ENCODE measurements at places on chromosomes 7 and 10.

- DNase-seq = no peak
Measured at GRCh38 chr7:158765020-158765419, 60.4 kb upstream of the NCAPG2 start.

- no peak for DNase-seq
Measured at GRCh38 chr7:132200141-132200540, 376.1 kb downstream of the PLXNA4 start.

- DNase-seq = no peak
Measured at GRCh38 chr10:104501864-104502579, 139.1 kb upstream of the SORCS3 start.

- no peak for DNase-seq
Measured at GRCh38 chr7:85765698-85766298, 578.9 kb upstream of the SEMA3D start.

DNA sequence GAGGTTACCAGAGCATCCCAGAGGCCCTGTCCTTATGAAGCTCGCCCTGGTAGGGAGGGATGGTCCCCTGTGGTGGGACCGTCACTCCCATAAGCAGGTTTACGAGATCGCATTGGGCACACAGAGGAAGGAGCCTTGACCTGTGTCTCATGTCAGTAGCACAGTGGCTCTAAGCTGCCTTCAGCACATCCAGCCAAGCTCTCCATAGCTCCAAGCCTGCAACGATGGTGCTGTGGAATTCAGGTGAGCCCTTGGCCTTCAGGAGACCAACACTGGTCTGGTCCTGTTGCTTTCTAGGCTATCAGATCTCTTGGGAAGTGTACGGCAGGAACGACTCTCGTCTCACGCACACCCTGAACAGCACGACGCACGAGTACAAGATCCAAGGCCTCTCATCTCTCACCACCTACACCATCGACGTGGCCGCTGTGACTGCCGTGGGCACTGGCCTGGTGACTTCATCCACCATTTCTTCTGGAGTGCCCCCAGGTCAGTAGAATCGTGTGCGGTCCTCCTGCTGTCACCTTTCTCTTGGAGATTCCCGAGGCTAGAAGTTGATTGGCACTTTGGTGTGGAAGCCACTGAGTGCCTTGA is 605.3 kb upstream of the FOXK1 start:
- DNase-seq = no peak

- DNase-seq = no peak
Measured at GRCh38 chr10:80468806-80469421, 14.8 kb downstream of the TSPAN14 start.

GRCh38 chr10:14674376-14675050 is 100.2 kb downstream of the FAM107B start:
- no peak for DNase-seq

GRCh38 chr10:109978481-109978880 is 29.3 kb upstream of the ADD3 start:
- DNase-seq = no peak

DNA sequence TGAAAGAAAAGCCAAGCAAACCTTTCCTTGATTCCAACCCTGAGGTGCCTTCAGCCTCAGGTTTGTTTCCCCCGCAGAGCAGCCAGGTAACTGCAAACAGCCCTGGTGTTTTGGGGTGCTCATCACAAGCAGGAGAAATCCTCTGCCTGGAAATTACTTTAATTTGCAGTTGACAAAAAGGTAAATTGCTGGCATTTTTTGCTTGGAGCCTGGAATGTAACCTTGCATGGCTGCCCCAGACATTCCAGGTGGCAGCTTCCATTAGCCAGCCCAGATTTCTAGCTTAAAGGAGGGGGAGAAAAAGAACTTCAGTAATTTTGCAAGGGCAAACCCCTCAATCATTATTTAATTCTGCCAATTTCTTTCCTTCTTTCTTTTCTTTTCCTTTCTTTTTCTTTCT is 194.4 kb downstream of the MYOF start:
- DNase-seq = no peak

- DNase-seq = no peak
Measured at GRCh38 chr7:104908636-104909035, 105.4 kb upstream of the KMT2E start.

DNA sequence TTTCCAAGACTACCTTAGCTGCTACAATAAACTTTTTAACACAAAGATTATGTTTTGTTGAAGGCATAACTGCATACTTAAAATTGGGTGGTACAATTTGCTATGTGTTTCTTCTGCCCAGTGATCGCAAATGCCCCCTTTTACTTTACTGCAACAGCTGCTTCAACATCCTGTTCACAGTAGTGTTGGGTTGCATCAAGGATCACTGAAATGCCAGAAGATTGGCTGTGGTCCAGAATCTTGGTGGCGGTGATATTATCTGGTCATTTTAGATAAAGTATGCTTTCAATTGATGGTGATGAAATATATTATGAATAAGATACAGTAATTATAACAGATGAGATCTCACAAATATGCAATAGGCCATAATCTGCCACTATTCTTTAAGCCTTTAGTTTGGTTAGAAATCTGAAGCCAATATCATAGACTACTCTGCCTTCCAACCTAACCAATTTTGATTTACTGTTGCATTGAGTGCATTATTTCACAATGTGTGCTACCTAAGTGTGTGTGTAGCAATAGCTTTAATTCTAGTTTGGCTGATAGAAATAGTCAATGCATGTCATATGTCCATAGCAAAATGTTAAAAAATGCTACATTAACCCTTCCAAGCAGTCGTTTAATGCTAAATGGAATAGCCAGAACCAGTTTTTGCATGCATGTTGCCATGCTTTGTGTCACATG is 29.8 kb upstream of the ING3 start:
- DNase-seq = no peak

GRCh38 chr10:68655620-68656126 is 65.4 kb upstream of the CCAR1 start:
- no peak for DNase-seq

- no peak for DNase-seq
Measured at GRCh38 chr7:26655781-26656180, 208.6 kb downstream of the SKAP2 start.

DNA sequence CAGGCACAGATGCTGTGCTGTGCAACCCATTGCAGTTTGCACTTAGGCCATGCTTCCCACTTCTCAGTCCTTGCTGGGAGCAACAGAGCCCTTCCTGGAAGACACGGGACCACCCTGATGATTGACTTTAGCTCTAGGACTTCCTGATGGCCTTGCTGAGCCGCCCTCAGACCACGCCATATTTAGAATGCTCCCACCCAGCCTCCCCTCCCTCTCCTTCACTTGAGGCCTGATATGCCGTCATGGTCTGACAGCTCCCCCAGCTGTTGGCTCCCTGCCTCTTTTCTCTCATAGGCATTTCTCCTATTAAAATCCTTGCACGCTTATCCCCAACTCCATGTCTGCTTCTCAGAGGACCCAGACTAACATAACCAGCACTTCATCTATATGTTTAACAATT is 29.4 kb upstream of the GATAD1 start:
- DNase-seq = no peak
